ENCODE measurements at places on chromosomes 1 and 21.
A peak's percentile ranks its signal among the peaks of the same experiment; 100 is the strongest.

GRCh38 chr1:179976970-179977651 lies 22.5 kb downstream of the CEP350 start:
- DNase-seq = no peak

GRCh38 chr1:160767395-160768294 lies 28.3 kb upstream of the LY9 start:
- peak; percentile 51 for DNase-seq

DNA sequence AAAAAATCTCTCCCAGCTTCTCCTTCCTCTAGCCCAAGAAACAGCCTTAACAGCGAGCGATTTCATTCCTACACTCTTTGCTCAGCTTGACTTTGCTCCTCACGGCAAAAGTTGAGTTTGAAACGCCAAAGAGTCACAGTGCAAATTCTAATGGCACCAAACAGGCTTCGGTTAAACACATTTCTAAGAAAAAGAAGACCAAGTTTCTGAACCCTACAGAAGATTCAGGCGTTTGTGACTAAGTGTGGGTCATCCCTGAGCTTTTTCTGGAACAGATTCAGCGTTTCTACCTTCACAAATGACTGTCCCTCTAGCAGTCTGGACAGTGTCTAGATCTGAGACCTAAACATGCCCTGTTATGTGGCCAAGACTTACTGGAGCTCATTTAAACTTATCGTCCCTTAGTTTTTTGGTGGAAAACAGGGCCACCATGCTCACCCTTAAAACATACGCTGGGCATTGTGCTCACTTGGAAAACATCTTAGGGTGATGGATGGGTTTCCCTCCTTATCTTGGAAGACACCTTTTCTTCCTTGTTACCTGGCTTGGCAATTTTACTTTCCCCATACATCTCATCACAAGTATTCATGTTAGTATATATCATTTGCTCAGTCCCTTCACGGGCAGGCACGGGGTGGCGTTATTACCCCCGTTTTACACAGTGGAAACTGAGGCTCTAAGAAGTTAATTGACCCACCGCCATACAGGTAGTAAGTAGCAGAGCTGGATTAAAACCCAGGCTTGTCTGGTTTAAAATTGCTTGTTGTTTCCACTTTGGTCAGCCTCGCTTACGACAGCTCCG lies 1.0 kb downstream of the C1orf198 start:
- DNase-seq = no peak

- DNase-seq = no peak
These were observed 20.2 kb upstream of the FAM131C start for GRCh38 chr1:16093611-16094010.

DNA sequence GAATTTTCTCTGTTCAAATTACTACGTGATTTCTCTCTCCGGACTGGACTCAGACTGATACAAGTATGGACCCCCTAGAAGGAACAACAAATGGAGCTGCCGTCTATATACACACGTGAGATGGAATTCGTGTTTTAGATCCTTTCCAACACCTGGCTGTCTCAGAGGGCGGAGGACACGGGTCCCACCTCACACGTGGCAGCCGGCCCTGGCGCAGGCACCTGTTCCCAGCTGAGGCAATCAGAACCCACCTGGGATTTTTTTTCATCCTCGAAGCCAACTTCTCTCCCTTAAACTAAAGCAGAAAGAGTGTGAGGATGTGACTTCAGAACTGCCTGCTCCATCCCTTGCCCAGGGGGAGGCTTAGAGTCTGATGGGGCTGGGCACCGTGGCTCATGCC lies 34.1 kb upstream of the SCCPDH start:
- DNase-seq = no peak

GRCh38 chr1:229087339-229087738 lies 183.6 kb upstream of the RAB4A start:
- DNase-seq = no peak

DNA sequence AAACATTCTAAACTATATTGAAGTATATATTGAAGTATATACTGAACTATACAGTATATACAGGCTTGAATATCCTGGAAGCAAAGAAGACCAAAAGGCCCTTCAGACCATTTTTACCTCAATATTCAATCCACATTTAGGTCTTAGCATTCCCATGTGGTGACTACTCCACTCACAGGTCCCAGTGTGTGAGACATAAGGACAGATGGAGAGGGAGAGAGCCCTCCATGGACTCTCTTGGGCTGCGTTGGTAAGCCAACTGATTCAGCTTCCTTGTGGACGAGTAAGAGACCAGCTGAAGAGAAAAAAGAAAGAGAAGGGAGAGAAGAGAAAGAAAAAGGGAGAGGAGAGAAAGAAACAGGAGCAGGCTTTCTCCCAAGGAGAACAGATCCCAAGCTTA lies 37.3 kb upstream of the ZRANB2 start:
- DNase-seq = no peak

DNA sequence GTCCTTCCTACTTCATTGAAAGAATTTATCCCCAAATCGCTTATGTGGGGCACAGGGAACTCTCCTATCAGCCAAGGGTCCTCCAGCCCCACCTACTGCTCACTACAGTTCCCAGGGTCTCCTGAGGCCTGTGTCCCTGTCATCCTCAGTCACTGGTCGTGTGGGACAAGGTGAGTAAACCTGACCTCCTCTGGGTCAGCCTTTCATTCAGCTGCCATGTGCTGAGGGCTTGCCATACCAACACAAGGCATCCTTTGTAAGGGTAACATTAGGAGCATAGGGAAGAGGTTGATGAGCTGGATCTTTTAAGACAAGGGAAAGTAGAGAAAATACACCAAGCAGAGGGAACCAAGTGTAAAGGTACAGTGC lies 11.2 kb upstream of the SNAPIN start:
- no peak for DNase-seq

DNA sequence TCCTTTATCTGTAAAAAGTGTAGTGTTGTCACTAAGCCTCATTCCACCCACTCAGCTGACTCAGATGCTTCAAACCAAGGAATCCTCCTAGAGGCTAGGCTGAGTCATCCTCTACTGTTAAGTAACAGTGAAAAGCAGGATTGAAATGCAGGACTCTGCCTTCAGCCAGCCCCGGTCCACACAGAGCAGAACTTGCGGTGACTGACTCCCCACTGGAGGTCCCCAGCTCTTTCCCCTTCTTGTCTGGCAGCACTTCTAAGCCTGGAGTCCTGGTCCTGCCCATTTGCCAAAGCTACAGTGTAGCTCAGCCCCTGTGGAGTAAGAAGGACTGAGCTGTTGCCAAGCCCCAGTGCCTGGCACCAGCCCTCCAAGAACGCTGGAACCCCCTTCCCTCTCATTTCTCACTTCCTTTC lies 1.7 kb downstream of the RAB7B start:
- peak; percentile 71 for DNase-seq

- DNase-seq = no peak
These were observed 64.6 kb upstream of the TARDBP start for GRCh38 chr1:10947691-10948462.

DNA sequence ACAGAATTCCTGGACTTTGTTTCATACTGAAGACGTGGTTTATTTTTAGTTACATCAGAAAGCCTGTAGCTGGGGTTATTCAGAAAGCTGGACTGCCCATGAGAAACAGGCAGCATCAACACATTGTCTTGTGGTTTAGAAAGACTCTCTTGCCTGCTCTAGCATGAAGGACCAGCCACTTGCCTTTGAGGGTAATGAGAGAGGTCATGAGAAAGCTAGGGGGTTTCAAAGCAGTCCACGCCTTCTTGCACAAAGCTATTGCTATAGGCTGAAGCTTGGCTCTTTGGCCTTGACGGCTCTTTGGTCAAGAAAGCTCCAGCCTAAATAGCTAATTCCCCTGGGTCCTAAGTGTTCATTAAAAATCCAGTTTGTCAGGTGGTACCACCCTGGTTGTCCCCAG lies 208.1 kb downstream of the PRDM2 start:
- DNase-seq = no peak

DNA sequence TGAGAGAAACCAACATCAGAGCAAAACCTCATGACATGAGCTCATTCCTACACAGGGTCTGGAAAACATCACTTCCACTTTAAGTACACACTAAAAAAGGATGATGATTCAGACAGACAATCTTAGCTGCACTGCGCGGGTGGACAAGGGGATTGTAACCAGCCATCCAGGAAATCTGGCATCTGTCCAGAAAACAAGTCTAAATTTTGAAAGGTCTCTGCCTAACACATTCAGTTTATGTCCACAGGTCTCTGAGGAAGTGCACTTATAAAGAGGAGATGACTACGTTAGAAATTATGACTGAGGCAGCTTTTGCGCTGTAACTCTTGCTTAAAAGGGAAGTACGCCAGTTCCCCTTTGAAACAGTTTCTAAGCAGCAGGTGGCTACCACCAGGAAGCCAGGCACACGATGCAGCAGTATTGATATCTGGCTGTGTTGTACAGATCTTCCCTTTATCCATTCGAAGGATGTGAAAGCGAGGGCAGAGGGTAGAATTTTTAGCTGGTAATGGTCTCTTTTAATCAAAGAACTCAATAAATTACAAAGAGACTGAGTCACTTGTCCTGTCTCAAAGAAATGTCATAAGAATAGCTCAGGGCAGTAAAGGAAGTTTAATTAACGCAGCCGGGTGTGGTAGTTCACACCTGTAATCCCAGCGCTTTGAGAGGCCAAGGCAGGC lies 128.0 kb downstream of the SETD4 start:
- DNase-seq = peak; percentile 88
